NCI-H460 (cell line): ENCODE measurements at places on chromosomes 1 and 21. TPM values are rescaled to one million over a fixed set of nuclear protein-coding genes. Genes with fewer than 3 reads are reported as not detected.

SCYL3 gene
- total RNA-seq = 5.7 and 8.4 TPM in 2 replicates

RHCE gene
- total RNA-seq = not detected in 2 replicates

RIMKLA gene
- total RNA-seq = 2.7 TPM in 2 replicates

F5 gene
- not detected in 2 replicates for total RNA-seq

ZNF648 gene
- total RNA-seq = not detected in 2 replicates

TNN gene
- not detected in 2 replicates for total RNA-seq

DNA sequence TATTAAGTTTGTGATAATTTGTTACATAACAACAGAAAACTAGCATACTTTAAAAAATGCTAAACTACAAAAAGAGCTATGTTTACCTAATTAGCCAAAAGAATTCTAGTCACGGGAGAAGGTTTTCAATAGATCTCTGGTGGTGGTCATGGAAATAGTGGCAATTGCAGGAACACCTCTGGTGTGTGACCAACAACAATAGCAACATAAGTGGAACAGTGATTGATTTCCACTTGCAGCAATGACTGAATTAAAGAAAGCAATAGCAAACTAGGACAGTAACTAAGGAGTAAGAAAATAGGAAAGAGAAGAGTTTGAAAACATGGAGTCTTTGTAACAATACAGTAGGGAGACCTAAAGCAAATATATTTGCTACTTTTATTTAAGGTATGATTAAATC lies 171.3 kb upstream of the ADGRL4 start:
- no peak for DNase-seq

- no peak for DNase-seq
These were observed 67.1 kb downstream of the HIVEP3 start for GRCh38 chr1:41851589-41851988.

- DNase-seq = no peak
These were observed 34.4 kb downstream of the HHAT start for GRCh38 chr1:210363119-210363518.

DNA sequence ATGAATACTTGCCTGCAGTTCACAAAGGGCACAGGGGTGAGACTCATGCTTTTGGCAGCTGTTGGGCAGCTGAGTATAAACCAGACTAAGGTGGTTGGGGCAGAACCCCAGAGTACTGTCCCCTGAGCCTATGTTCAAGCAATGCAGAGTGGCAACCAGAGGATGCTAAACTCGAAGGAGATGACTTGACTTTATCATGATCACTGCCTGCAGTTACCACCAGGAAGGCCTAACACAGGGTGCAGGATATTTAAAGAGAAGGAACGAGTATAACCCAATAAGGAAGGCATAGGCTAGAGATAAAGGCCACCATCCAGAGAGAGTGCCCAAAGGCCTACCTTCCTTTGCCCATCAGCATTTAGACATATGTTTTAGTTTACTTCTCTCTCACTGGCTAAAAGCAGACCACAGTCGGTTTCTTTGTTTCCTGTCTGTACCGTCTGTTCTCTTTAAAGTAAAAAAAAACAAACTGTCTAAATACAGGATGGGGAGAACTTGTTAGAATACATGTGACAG lies 83.3 kb downstream of the MPZL1 start:
- DNase-seq = no peak

GRCh38 chr1:160398823-160399222 lies 1.5 kb upstream of the VANGL2 start:
- no peak for DNase-seq
